Stimulated activated CD8-positive, alpha-beta memory T cell treated with anti-CD3 and anti-CD28 coated beads, Interleukin-4, amount 100 ng/mL, for 1 hour (primary cell): ENCODE measurements at places on chromosomes 1 and 21.

DNA sequence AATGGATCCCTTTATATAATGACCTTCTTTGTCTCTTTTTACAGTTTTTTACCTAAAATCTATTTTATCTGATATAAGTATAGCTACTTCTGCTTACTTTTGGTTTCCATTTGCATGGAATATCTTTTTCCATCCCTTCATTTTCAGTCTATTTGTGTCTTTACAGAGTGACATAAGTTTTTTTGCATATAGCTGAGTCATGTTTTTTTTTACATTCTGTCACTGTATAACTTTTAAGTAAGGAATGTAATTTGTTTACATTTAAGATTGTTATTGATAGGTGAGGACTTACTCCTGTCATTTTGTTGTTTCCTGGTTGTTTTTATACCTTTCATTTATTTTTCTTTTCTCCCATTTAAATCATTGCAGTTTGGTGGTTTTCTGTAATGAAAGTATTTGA, 402.7 kb upstream of the ADGRL2 start:
- no peak for DNase-seq

DNA sequence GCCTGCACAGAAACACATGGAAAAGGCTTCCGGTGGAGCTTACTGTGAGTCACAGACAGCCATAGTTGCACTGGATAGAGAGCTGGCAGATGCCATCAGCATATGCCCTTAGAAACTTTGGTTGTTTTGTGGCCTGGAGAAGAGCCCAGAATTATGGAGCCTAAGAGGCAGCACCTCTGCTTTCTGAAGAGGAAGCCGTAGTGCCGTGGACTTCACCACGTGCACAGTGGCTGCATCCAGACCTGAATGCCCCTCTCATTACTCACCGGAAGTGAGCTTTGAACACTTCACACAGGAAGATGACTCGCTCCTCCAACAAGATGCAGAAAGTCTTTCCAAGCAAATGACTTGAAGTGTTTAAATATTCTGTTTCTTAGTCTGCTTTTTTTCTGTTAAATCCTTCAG, 28.4 kb downstream of the JUN start:
- no peak for DNase-seq

DNA sequence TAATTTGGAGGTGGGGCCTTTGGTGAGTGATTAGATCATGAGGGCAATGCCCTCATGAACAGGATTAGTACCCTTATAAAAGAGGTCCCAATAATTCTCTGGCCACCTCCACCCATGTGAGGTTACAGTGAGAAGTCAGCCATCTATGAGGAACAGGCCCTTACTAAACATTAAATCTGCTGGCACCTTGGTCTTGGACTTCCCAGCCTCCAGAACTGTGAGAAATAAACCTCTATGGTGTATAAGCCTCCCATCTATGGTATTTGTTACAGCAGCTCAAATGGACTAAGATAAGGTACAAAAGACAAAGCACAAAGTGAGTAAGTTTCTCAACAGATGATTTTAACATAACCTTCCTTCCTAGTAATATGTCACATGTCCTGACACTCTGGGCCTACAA, 22.3 kb downstream of the NRIP1 start:
- no peak for DNase-seq

DNA sequence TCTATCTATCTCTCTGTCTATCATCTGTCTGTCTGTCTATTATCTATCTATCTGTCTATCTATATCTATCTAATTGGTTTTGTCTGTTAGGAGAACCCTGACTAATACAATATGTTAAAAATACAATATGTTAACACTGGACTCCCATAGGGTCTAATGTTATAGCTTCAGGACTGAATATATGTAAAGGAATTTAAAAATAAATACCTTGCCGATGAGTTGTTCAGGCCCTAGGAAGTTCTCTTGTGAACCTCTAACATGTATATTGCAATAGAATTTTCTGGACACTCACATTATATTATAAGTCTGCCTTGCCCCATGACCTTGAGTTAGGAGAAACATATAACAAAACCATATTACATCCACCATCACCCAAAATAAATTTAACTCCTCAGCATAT, 900.6 kb downstream of the NCAM2 start:
- DNase-seq = no peak

- no peak for DNase-seq
Observed at GRCh38 chr1:165942927-165943597, 115.6 kb downstream of the UCK2 start.

DNA sequence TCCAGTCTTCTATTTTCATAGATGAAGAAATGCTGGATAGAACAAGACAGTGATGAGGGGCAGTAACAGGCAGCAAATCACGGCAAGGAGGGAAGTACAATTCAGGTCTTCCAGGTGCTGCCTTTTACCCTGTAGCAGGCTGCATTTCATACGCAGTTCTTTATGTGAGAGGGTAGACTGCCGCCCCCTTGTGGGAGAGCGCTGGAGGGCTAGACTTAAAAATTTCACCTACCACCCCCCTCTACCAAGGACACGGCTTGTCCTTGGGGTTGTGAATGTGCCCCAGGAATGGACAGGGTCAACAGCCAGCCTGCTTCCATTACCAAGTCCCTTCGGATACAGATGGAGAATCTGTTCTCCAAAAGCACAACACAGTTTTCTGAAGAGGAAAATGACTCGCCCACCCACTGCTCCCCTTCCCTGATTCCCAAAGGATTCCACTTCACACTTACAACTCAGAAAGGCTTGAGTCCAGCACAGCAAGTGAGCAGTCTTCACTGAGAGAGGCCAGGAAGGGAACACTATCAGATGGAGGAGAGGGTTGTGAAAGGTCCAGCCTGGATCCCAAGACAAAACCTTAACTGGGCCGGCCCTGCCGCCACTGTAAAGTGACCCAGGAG, 7.4 kb downstream of the WDR77 start:
- peak; percentile 11 for DNase-seq

DNA sequence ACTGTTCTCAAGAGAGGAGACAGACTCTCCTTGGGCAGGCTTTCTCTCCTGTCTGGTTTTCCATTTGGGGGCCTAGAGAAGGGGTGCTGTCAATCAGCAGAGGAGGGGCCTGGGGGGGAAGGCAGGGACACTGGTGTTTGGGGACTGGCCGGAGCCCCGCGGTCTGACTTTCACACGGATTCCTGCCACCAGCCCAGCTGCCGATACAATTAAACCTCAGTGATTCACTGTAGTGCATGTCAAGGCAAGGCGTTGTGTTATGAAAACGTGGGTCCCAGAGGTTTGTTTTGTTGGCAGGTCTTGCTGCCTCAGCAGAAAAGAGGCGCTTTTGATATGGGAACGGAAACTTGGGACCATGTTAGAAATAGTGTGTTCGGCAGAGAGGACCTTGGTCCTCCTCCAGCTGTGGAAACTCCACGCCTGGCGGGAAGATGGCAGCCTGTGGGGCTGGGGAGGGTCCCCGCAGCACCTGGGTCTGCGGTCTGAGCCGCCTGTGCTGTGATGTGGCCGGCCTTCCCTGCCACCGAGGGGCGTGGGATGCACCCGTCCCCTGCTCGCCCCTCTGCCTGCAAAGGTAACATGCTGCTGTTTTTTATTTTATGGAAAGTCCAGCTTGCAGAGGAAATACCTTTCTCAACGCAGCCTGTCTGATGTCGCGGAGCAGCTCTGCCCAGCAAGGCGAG, 47.6 kb downstream of the SPSB1 start:
- no peak for DNase-seq

DNA sequence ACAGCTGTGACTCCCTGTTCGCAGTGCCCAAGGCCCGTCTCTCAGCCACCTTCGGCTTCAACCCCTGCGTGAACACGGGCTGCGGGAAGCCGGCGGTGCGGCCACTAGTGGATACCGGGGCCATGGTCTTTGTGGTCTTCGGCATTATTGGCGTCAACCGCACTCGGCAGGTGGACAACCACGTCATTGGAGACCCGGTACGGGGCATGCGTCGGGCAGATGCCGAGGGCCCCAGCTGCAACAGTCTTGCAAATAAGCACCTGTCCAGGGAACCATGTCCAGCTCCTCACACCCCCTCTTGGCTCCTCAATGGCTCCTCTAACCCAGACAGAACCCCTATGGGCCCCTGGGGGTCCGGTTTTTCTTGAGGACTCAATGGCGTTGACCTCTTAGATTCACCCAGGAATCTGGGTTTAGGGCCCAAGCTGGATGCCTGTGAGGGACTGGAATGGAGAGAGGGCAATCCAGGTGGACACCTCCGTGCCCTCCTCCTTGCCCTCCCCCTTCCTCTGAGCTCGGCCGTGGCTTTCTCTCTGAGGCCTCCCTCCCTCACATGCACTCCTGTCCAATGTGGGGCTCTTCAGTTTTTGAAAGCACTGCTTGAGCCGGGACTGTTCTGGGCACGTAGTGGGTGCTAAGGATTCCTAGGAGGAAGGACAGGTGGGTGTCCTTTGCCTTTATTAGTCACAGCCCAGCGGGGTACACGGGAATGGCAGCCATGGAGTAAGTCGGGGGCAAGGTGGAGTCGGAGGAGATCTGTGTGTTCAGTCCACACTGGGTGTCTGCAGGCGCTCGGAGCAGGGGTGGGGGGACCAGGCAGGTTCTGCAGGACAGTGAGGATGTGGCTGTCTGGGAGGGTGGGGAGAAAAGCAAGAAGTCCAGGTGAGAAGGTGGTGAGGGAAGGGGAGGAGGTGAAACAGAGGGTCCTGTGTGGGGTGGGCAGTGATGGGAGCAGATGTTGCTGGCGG, 51.1 kb downstream of the DISP3 start:
- no peak for DNase-seq

DNA sequence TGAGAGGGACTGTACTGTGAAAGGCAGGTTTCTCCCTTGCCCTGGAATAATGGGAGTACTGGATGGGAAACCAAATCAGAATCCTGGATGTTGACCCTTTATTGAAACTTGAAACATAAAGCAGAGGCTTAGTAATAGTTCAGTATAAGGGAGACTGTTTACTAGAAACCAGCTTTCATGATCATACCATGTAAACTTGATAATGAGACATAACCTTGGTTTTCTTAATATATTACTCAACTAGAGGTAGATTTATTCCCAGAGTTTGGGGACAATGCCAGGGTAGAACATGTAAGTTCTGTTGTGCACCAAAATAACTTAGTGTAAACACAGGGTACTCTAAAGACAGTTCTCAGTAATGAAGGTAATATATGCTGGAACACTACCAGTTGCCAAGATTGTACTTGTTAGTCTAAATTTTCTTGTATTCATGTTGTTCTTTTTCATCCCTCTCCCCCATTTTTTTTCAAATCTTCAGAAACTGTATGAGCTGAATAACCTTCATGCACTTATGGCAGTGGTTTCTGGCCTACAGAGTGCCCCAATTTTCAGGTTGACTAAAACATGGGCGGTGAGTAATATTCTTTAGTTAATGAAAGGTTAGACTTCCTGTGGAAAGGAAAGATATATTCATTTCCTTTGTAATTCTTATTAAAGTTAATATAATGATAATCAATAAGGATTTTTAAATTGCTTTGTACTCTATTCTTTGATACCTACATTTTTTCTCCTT, 49.6 kb downstream of the ANGPTL1 start:
- no peak for DNase-seq

DNA sequence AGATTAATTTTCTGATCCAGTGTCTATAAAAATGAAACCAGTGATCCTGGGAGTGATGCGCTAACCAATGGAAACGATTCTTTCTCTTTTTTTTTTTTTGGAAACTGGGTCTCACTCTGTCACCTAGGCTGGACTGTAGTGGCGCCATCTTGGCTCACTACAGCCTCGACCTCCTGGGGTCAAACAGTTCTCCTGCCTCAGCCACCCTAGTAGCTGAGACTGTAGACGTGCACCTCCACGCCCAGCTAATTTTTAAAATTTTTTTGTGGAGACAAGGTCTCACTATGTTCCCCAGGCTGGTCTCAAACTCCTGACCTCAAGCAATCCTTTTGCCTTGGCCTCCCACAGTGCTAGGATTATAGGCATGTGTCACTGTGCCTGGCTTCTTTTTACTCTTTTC, 3.4 kb upstream of the RCC2 start:
- DNase-seq = no peak
